Mesendoderm (in vitro differentiated cells): ENCODE measurements at places on chromosomes 7 and 10.

- no peak for DNase-seq
These were observed 247.5 kb upstream of the GALNT17 start for GRCh38 chr7:70884440-70884764.

DNA sequence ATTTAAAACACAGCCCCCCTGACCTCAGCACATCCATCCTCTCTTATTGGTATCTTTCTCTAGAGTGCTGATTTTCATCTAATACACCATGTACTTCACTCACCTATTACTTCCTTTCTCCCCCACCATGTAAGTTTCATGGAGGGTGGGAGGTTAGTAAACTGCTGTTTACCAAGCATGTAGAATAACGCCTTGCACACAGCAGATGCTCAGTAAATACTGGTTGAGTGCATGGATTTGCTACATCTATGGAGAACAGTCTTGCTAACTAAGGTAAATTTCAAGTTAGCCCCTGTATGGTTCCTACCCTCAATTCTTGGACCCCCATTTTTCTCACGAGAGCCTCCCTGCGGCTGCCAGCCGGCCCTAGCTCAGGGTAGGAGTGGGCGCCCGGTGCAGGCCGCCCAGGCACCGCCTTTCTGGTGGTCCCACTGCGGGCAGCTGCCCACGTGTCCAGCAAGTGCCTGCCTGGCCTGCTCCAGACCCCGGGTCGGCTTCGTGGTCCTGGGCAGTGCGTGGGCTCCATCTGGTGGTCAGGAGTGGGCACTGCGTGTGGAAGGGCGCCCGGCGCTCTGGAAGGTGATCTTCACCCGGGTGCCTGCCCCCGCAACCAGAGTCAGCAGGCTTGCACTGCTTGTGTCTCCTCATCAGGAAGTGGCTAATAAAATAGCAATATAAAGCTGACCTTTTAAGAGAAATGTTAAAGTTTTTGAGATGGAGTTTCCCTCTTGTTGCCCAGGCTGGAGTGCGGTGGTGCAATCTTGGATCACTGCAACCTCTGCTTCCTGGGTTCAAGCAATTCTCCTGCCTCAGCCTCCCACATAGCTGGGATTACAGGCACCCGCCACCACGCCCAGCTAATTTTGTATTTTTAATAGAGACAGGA lies 63.4 kb upstream of the DNAJB6 start:
- peak; percentile 81 for DNase-seq

DNA sequence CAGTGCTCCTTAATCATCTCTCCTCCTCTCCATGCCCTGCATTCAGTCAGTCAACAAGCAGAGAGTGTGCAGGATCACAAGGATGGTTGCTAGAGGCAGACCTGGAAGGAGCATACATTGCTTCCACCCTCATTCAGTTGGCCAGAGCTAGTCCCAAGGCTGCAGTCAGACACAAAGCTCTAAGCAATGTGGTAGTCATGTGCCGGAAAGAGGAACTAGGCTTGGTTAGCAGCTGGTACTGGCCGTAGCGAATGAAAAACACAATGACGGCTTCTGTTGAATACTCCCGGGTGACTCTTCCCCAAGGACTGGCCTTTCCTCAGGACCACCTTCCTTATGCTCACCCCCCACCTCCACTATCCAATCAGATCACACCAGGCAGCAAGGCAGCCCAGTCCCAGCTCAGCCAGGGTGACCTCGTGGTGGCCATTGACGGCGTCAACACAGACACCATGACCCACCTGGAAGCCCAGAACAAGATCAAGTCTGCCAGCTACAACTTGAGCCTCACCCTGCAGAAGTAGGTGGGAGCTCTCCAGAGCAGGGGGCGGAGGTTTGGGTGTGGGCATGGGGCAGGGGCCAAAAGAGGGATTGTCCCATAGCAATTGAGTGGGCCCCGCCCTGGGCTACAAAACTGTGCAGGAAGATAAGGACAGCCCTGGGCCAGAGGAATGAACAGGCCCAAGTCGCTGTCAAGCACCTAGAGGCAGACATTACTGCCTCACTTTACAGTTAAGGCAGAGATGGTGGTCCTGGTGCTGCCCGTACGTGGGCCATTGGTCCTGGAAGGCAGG lies 10.9 kb downstream of the LDB3 start:
- DNase-seq, result no peak

GRCh38 chr10:128540781-128541761 lies 414.8 kb upstream of the MKI67 start:
- peak; percentile 56 for DNase-seq

GRCh38 chr7:16098585-16099179 lies 322.7 kb downstream of the CRPPA start:
- DNase-seq, result peak; percentile 66

- DNase-seq, result no peak
These were observed 12.0 kb downstream of the EVX1 start for GRCh38 chr7:27254625-27255024.

GRCh38 chr7:116788572-116789197 lies 73.7 kb upstream of the CAPZA2 start:
- no peak for DNase-seq
